Adrenal gland (tissue), 19 donors: ENCODE measurements at places on chromosomes 1 and 21. TPM values are rescaled to one million over a fixed set of nuclear protein-coding genes. Genes with fewer than 3 reads are reported as not detected.
A peak's percentile ranks its signal among the peaks of the same experiment; 100 is the strongest.

DNA sequence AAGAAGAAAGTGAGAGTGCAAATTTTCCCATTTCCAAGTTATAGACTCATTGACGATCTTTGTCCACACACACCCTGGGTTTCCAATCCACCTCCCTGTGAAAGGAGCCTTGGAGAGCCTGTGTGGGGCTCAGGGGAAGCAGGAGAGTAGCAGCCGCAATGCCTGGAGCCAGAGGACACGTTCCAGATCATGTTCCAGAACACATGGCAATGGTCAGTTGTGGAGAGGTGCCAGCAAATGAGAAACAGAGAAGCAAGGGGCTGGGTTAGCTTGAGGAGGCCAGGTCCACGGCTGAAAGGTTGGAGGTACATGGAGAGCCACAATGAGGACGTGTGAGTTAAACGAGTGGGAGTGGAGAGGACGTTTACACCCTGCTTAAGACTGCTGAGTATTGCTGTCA lies 33.0 kb upstream of the SIPA1L2 start:
- no peaks in the 10 kb centered on the region for H3K36me3 ChIP-seq
- H3K4me3 ChIP-seq, result no peak overlapping the region
- H3K27me3 ChIP-seq, result no peaks in the 10 kb centered on the region
- no peak overlapping the region for H3K27ac ChIP-seq

DNA sequence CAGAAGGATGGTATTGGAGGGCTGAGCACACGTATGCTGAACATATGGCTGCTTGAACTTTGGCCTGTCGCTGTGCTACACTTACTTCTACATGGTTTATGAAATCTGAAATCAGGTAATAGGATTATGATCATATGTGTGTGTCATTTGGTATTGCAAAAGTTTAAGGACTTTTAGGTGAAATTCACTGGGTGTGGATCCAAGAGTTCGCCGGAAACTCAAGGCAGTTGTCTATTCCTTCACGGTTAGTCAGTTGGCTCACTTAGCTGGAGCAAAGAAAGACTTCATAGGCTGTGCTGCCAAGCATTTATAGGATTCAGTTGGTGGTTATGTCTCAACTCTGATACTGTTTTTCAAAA lies 927 bp downstream of the UAP1 start:
- no peak overlapping the region for H3K4me3 ChIP-seq
- peaks cover 16% of the 10 kb centered on the region for H3K36me3 ChIP-seq
- peak overlapping the region; percentile 99 for H3K27ac ChIP-seq
- peaks cover 5% of the 10 kb centered on the region for H3K4me1 ChIP-seq
- no peaks in the 10 kb centered on the region for H3K27me3 ChIP-seq
- DNase-seq, result peak; percentile 23

DNA sequence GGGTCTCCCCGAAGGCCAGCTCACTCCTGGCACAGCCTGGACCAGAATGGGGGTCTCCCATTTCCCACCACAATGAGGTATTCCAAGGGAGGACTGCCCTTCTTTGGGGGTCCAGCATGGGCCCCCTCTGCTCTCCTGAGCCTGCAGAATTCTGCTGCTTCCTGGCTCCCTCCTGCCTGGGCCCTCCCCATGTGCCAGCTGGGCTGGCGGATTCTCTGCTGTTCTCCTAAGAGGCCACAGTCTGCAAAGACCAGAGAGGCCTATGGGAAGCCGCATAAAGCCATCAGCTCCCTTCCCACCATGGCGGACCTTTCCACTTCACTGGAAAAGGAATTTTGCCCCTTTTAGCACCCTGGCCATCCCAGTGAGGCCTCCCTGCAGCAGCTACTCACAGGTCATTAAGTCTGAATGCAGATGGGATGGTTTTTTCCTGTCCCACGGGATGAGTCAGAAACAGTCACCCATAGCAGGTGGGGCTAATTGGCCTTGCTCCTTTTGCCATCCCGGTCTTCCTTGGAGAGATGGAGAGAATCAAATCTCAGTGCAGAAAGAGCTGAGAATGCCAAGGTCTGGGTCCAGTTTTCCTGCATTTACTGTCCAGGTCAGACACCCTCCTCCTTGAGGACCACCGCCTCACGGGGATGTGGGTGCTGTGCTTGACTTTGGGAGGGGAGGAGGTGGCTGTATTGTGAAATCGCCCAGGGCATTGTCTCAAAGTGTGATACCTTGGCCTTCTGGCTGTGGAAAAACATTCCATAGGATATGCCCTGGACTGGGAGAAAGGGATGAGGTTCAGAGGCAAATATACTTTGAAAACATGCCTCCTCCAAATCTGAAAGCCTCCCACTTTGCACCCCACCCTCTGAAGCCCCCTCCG lies 23.2 kb downstream of the MYBPH start:
- no peaks in the 10 kb centered on the region for H3K4me1 ChIP-seq
- no peaks in the 10 kb centered on the region for H3K36me3 ChIP-seq
- H3K4me3 ChIP-seq, result no peak overlapping the region
- H3K27me3 ChIP-seq, result no peaks in the 10 kb centered on the region
- no peak overlapping the region for H3K27ac ChIP-seq

- no peaks in the 10 kb centered on the region for H3K27me3 ChIP-seq
- H3K4me1 ChIP-seq, result no peaks in the 10 kb centered on the region
- DNase-seq, result no peak
Measured at GRCh38 chr1:73331726-73332125, 866.2 kb downstream of the LRRIQ3 start.

LRP8 gene
- 2.6 TPM for total RNA-seq

GUCA2A gene
- not detected for total RNA-seq

MTOR gene
- 37.2 TPM for total RNA-seq

DNA sequence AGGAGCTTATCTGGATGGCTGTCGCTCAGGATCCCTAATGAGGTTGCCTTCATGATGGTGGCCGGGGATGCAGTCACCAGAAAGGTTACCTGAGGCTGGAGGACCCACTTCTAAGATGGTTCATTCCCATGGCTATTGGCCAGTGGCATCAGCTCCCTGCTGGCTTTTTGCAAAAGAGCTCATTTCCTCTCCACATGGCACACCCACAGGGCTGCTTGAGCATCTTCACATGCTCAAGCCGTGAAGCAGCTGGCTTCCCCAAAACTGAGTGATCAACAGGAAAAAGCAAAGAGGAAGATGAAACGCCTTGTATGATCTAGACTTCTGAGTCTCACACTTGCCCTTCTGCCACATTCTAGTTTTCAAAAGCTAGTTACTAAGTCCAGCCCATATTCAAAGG lies 124.6 kb upstream of the CXADR start:
- H3K4me3 ChIP-seq, result no peak overlapping the region
- H3K27ac ChIP-seq, result no peak overlapping the region
- H3K36me3 ChIP-seq, result no peaks in the 10 kb centered on the region

DNA sequence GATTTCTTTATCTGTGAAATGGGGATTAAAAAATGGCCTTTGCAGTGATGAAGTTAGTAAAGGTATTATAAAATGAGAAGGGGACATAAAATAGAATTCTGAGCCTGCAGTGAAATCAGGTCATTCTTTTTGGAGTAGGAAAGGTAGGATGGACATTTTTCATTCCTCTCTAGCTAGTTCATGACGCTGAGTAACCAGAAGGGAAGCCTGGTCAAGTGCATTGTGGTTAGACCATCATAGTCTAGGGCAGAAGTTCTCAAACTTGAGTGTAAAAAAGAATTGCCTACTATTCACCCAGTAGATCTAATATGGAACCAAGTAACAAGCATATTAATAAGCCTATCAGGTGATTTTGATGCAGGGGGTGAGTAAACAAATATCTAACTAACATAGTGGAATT lies 50.8 kb downstream of the TGFB2 start:
- H3K27me3 ChIP-seq, result no peaks in the 10 kb centered on the region
- H3K27ac ChIP-seq, result no peak overlapping the region
- H3K4me1 ChIP-seq, result no peaks in the 10 kb centered on the region

DNA sequence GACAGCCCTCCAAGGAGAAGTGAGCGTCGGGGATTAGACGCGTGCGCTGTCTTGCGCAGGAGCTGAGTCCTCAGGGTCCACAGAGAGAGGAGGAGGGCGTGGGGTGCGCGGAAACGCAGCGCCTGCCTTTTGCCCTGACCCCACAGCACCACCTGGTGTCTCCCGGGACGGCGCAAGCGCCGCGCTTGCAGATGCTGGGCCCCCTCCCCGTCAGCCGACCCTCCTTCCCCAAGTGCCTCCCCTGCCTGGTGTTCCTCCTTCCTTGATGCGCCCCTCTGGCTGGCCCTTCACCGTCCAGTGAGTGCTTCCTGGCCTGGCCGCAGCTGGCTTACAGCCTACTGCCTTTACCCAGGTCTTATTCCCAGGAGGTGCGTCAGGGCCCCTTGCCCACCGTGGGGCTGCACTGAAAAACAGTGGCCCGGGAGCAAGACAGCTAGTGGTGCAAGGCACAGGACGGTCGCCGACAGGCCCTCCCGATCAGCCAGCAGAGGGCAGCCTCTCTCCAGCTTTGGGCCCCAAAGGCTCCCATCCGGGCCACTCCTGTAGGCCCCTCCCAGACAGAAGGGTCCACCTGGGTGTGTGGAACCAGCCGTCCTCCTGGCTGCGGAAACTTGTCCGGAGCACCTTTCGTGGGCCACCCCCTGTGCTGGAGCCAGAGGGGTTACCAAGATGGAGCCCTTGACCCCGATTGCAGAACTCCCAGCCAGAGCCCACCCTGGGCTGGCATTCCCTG lies 12.9 kb upstream of the PHLDA3 start:
- H3K4me1 ChIP-seq, result peaks cover 13% of the 10 kb centered on the region
- H3K36me3 ChIP-seq, result peaks cover 27% of the 10 kb centered on the region
- DNase-seq, result peak; percentile 84
- peaks cover 6% of the 10 kb centered on the region for H3K27me3 ChIP-seq
- H3K27ac ChIP-seq, result no peak overlapping the region
- H3K4me3 ChIP-seq, result no peak overlapping the region

DNA sequence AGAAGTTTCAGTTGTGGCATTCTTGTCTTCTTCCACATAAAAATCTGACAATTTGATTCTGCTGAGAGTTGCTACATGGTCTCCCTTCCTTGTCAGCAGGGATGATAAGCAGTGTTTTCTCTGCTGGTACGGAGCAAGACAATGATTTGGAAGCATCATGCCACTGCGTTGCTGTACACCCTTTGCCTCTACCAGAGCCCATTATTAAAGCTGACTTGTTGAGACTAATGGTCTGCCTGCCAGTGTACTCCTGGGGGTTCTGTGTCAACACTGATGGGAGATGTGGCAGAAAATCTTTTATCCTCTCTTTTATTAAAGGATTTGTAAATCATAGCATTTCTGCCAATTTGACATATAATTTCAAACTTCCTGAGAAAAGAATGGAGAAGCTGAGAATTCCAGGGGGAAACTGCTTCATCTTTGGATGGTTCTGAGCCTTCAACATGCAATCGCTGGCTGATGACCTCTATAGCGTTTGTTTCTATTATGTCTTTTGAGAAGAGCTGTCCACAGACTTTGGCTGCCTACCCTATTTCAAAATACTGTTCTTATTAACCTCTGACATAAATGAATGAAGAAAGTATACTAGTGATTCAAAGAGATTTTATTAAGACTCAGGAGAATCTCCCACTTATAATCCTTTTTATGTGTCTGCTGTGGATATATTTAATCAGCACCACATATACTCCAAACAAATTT lies 47.9 kb upstream of the DYNLT5 start:
- no peaks in the 10 kb centered on the region for H3K27me3 ChIP-seq
- peak overlapping the region; percentile 5 for H3K27ac ChIP-seq
- DNase-seq, result no peak
- H3K36me3 ChIP-seq, result no peaks in the 10 kb centered on the region

DNA sequence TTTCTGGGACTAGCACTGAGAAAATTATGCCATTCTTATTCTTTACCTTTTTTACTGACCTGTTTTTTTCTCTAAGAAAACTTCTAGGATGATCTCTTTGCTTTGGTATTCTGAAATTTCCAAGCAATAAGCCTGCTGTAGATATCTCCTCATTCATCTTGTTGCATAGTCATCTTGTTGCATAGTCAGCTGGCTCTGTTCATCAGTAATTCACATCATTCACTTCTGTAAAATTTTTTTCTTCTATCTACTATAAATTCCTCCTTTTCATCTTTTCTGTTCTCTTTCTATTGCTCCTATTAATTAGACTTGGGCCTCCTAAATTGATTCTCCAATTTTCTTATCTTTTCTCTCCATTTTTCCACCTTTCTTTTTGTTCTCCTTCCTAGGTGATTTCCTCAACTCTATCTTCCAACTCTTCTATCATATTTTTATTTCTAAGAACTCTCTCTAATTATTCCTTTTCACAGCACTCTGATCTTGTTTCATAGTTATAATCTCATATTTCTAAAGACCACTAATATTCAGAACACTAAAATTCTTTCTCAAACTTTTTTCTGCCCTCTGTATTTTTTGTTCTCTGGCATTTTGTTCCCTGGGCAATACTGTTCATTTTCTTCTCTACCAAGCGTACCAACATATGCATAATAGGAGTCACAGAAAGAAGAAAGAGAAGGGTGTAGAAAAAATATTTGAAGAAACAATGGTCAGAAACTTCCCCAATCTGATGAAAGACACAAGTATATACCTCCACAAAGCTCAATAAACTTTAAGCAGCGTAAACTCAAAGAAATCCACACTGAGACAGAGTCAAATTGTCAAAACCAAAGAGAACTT lies 17.7 kb downstream of the TUT4 start:
- H3K27me3 ChIP-seq, result no peaks in the 10 kb centered on the region
- no peaks in the 10 kb centered on the region for H3K36me3 ChIP-seq
- H3K27ac ChIP-seq, result no peak overlapping the region
- H3K4me3 ChIP-seq, result no peak overlapping the region
- DNase-seq, result no peak

- H3K4me1 ChIP-seq, result no peaks in the 10 kb centered on the region
- no peak overlapping the region for H3K4me3 ChIP-seq
- H3K27ac ChIP-seq, result no peak overlapping the region
- H3K36me3 ChIP-seq, result no peaks in the 10 kb centered on the region
- DNase-seq, result peak; percentile 35
- no peaks in the 10 kb centered on the region for H3K27me3 ChIP-seq
Measured at GRCh38 chr1:84847253-84848250, 45.5 kb downstream of the LPAR3 start.

GRCh38 chr1:178733972-178734371 lies 8.9 kb downstream of the RALGPS2 start:
- no peak overlapping the region for H3K4me3 ChIP-seq
- H3K27ac ChIP-seq, result no peak overlapping the region
- H3K27me3 ChIP-seq, result no peaks in the 10 kb centered on the region
- DNase-seq, result no peak
- H3K36me3 ChIP-seq, result no peaks in the 10 kb centered on the region
- no peaks in the 10 kb centered on the region for H3K4me1 ChIP-seq

PCP4L1 gene
- not detected for total RNA-seq

- no peak overlapping the region for H3K27ac ChIP-seq
- no peaks in the 10 kb centered on the region for H3K4me1 ChIP-seq
- peak; percentile 88 for DNase-seq
Measured at GRCh38 chr21:43306911-43307676, 119.8 kb downstream of the SIK1 start.

DNA sequence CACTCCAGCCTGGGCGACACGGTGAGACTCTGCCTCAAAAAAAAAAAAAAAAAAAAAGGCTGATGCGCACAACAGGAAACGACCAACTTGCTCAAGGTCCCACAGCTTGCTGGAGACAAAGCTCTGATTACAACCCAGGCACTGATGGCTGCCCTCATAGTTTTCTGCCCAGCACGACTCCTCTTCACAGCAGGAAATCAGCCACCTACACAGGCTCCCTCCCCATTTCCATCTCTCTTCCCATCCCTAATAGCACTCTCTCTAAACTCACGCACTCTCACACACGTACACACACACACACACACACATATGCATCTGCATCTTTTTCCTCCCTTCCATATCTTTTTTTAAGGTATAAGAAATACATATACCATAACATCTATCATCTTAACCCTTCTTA lies 153.5 kb upstream of the SOD1 start:
- DNase-seq, result no peak
- H3K4me1 ChIP-seq, result no peaks in the 10 kb centered on the region
- H3K4me3 ChIP-seq, result no peak overlapping the region
- H3K36me3 ChIP-seq, result no peaks in the 10 kb centered on the region
- H3K27ac ChIP-seq, result no peak overlapping the region

- H3K27me3 ChIP-seq, result peaks cover 70% of the 10 kb centered on the region
- no peak within 1 kb of the TSS for H3K4me3 ChIP-seq
- H3K36me3 ChIP-seq, result no peaks in the 10 kb centered on the region
- H3K4me1 ChIP-seq, result no peaks in the 10 kb centered on the region
- no peak for DNase-seq
- no peak within 1 kb of the TSS for H3K27ac ChIP-seq
Measured at GRCh38 chr21:44711327-44712202, at the start of gene TSPEAR. TSPEAR (minus strand) TSS chr21:44711572; CDS start chr21:44711514, 58 bp downstream.
